ENCODE measurements at places on chromosomes 5 and 9.

DNA sequence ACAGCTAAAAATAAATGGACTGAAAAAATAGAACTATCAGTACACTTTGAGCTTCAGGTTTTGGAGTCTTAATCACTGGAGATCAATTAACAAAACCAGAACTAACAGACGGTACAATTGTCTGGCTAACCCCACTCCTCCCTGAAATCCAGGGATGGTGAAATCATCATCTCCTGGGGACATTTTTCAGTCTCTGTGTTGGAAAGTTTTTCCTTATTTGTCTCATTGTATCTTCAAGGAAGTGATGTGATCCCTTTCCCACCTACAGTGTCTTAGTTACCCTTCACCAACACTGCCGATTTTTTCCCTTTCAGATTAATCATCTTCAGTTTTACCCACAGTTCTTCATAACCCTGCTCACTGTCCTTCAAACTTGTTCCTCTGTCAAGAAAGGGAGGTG lies 81.9 kb downstream of the MAP1B start:
- DNase-seq: no peak

- DNase-seq: peak; percentile 85
Measured at GRCh38 chr9:752201-752600, 89.3 kb upstream of the DMRT1 start.

GRCh38 chr9:1837453-1838084 lies 177.6 kb upstream of the SMARCA2 start:
- no peak for DNase-seq

DNA sequence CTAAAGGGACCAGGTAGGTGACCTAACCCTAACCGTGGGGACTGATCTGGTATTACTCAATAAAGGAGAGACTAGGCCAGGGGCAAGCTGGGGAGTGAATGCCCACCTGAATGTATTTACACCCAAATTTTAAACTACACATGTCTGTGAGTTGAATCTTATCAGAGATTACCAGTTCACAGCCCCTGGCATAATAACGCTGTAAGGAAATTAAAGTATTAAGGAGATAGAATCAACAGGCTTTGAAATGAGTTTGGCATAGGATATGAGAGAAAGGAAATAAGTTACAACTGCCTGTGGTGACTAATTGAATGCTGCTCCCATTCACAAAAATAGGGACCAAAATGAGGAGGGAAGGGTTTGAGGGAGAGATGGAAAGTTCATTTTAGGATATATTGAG lies 593.3 kb downstream of the CSNK1G3 start:
- DNase-seq: no peak

DNA sequence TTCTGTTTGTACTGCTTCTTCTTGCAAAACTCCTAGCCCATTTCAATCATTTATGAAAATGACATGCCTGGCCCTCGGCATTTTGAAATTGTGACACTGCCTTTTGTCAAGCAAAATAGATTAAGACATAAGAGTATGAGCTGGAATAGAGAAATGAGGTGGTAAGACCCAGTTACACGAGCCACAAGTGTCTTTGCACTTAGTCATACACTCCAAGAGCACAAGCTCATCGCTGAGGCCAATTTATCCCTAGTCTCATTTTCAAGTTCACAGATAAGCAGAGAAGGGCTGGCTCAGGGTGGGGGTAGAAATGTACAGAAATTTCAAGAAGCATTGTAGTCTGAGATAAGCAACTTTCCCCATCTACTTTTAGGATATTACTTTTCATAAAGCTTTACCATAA lies 40.6 kb upstream of the MAP1B start:
- DNase-seq: peak; percentile 80
